Activated CD8-positive, alpha-beta T cell treated with anti-CD3 and anti-CD28 coated beads, Interleukin-2, amount 10 ng/mL, durations not matched to agents 7 days and 5 days (primary cell): ENCODE measurements at places on chromosomes 6 and 20. TPM values are rescaled to one million over a fixed set of nuclear protein-coding genes. Genes with fewer than 3 reads are reported as not detected.

- peaks cover 2% of the 10 kb centered on the region for H3K36me3 ChIP-seq
- DNase-seq: no peak
- no peak overlapping the region for H3K4me3 ChIP-seq
- no peak overlapping the region for H3K27ac ChIP-seq
- H3K27me3 ChIP-seq: no peaks in the 10 kb centered on the region
Measured at GRCh38 chr6:16391451-16391912, 153.1 kb downstream of the GMPR start.

The RIMS1 gene
- total RNA-seq: not detected

GRCh38 chr6:166308033-166308768, at the start of gene PRR18:
TSS of gene PRR18 (minus strand) at chr6:166308392. CDS start at chr6:166308142, 250 bp downstream.
- DNase-seq: no peak
- no peaks in the 10 kb centered on the region for H3K36me3 ChIP-seq
- H3K4me3 ChIP-seq: no peak within 1 kb of the TSS
- peaks cover 56% of the 10 kb centered on the region for H3K27me3 ChIP-seq
- H3K4me1 ChIP-seq: peaks cover 1% of the 10 kb centered on the region

DNA sequence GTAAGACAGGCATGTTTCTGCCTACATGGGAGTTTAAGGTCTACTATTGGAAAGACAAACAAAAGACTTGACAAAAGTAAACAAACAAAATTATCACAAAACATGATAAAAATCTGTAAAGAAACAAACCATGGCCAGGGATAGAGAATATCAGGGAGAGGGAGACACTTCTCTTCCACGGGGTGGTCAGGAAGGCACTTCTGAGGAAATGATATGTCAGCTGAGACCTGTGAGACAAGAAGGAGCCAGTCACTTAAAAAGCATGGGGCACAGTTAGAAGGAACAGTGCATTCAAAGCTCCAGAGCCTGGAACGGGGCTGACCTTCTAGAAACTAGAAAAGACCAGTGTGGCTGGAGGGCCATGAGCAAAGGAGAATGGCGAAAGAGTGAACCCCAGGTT, 35.1 kb upstream of the SLC16A10 start:
- H3K4me1 ChIP-seq: no peaks in the 10 kb centered on the region
- no peak overlapping the region for H3K4me3 ChIP-seq
- H3K27ac ChIP-seq: no peak overlapping the region
- no peak for DNase-seq

DNA sequence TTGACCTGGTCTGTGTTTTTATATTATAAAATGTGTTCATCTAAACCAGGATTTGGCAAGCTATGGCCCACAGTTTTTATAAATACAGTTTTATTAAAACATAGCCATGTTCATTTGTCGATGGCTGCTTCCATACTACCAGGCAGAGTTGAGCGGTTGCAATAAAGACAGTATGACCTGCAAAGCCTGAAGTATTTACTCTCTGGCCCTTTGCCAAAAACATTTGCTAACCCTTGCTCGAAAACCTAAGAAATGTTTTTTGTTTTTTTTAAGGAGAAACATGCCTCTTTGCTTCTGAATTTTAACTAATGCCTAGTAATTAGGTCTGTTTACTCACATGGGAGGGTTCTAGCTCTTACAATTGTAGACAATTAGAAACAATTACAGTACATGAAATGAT, 67.4 kb upstream of the SMIM28 start:
- DNase-seq: no peak
- no peak overlapping the region for H3K27ac ChIP-seq
- peaks cover 8% of the 10 kb centered on the region for H3K27me3 ChIP-seq
- H3K4me3 ChIP-seq: no peak overlapping the region
- H3K4me1 ChIP-seq: no peaks in the 10 kb centered on the region

GRCh38 chr6:28953585-28954258, 29.9 kb upstream of the TRIM27 start:
- peaks cover 2% of the 10 kb centered on the region for H3K36me3 ChIP-seq
- H3K27me3 ChIP-seq: peaks cover 6% of the 10 kb centered on the region
- DNase-seq: no peak
- peak overlapping the region; percentile 28 for H3K27ac ChIP-seq
- H3K4me3 ChIP-seq: peak overlapping the region; percentile 78

DNA sequence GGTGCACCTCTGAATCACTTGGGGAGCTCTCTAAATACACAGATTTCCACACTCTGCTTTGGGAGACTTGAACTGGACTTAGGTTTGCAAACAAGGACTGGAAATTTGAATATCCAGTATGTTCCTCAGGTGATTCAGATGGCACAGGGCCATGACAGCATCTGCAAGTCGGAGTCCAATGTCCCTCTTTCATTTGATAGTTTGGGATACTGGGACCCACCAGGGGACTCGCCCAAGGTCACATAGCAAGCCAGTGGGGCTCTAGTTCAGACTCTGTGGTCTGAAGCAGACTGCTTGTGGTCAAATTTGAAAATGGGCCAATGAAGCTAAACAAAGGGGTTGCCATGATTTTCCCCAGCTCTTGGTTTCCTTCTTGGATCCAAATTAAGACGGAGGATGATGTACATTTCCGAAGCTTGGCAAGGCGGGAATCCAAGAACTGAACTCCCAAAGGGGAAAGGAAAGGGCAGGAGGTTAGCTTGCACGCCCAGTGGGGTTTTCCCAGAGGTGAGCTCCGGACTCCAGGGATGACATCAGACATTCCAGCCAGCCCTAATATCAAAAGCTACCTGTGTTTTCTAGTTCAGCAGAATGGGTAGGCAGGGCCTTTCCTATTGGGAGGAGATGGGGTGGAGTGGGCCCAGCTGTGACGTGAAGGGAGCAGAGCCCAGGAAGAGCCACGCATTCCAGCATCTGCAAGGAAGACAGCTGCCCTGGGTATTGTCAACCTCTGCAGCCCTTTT, 3.4 kb upstream of the SYS1 start:
- H3K4me1 ChIP-seq: peaks cover 64% of the 10 kb centered on the region
- H3K4me3 ChIP-seq: no peak overlapping the region
- no peaks in the 10 kb centered on the region for H3K27me3 ChIP-seq
- DNase-seq: no peak
- no peaks in the 10 kb centered on the region for H3K36me3 ChIP-seq
- H3K27ac ChIP-seq: no peak overlapping the region

DNA sequence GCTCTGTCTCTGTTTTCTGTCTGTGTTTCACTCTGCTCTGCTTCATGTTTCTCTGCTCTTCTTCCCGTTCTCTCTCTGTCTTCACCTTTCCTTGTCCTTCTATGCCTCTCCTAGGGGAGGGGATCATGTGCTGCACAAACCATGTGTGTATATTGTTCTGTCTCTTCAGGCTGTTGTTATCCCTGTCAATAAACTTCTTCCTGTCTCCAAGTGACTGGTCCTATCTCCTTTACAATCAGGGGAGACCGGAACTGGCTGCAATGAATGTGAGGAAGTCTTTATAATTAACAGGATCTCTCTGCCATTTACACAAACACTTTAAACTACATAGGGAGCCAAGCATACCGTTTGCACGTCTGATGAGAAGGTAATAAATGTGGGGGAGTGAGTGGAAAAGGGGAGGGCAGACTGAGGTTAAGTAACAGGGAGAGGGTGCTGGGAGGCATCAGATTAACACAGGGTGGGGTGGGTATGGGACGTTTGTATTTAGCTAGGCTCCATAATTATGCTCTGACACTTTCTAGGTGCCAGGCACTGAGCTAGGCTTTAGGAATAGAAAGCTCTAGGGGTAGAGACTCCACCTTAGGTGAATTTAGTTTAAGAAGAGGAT, 626.1 kb downstream of the DHX35 start:
- no peak overlapping the region for H3K27ac ChIP-seq
- DNase-seq: no peak
- H3K4me3 ChIP-seq: no peak overlapping the region

The CTAGE9 gene
- total RNA-seq: not detected

DNA sequence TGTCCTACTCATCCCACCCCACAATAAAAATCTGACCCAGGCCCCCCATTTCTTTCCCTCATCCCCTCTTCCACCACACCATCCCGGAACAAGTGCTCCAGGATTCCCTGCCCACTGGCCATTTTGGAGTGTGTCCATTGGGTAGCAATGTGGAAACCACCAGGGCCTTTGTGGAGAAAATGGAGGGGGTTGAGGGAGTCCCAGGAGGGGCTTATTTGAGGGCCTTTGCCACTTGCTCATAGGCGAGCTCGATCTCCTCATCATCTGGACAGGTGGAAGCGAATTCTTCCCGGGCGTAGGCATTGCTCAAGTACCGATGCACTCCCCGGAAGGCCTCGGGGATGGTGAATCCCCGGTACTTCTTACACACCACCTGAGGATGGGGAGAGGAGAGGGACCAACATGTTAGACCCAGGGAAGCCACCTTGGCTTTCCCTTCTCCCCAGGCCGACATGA, 1.6 kb upstream of the DDAH2 start:
- peaks cover 79% of the 10 kb centered on the region for H3K4me1 ChIP-seq
- no peak for DNase-seq
- no peaks in the 10 kb centered on the region for H3K27me3 ChIP-seq
- H3K27ac ChIP-seq: peak overlapping the region; percentile 90
- H3K4me3 ChIP-seq: peak overlapping the region; percentile 95

The BHLHE23 gene
- total RNA-seq: not detected

GRCh38 chr6:75516757-75517156, 23.2 kb upstream of the FILIP1 start:
- DNase-seq: no peak
- H3K4me3 ChIP-seq: no peak overlapping the region
- H3K27ac ChIP-seq: no peak overlapping the region
- no peaks in the 10 kb centered on the region for H3K36me3 ChIP-seq

The CRISP2 gene
- total RNA-seq: not detected

The SLC22A16 gene
- total RNA-seq: not detected
